ENCODE measurements at places on chromosomes 6 and 20. TPM values are rescaled to one million over a fixed set of nuclear protein-coding genes. Genes with fewer than 3 reads are reported as not detected.

DNA sequence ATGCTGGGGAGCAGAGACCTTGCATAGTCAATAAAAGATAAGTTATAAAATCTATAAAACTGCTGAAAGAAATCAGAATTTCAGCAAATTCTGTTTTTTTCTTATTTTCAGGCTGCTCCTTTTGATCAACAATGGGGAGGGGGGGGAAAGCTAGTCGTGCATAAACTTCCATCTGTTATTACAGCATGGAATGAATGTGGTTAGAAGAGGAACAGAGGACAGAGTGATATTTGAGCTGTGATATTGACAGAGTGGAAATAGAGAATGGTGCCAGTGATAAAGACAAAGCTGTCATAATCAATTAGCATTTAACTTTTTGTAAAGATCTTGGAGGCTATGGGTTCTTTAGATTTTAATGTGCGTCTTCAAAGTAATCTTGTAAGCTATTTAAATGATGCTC lies 43.4 kb upstream of the QKI start:
- no peak for DNase-seq

The LTV1 gene
- total RNA-seq: 102 TPM

The DTNBP1 gene
- total RNA-seq: 18.9 TPM

GRCh38 chr6:125312478-125312877 lies 10.7 kb upstream of the HDDC2 start:
- DNase-seq: no peak

The NRSN1 gene
- not detected for total RNA-seq

The CDH26 gene
- total RNA-seq: 0.29 TPM

The NOTCH4 gene
- 2.3 TPM for total RNA-seq

- DNase-seq: no peak
These were observed 261.9 kb upstream of the ECI2 start for GRCh38 chr6:4397307-4397706.

GRCh38 chr6:148286563-148286962 lies 56.1 kb upstream of the SASH1 start:
- DNase-seq: no peak

The HCK gene
- total RNA-seq: 0.15 TPM

GRCh38 chr6:113412589-113413357 lies 444.4 kb upstream of the MARCKS start:
- no peak for DNase-seq

DNA sequence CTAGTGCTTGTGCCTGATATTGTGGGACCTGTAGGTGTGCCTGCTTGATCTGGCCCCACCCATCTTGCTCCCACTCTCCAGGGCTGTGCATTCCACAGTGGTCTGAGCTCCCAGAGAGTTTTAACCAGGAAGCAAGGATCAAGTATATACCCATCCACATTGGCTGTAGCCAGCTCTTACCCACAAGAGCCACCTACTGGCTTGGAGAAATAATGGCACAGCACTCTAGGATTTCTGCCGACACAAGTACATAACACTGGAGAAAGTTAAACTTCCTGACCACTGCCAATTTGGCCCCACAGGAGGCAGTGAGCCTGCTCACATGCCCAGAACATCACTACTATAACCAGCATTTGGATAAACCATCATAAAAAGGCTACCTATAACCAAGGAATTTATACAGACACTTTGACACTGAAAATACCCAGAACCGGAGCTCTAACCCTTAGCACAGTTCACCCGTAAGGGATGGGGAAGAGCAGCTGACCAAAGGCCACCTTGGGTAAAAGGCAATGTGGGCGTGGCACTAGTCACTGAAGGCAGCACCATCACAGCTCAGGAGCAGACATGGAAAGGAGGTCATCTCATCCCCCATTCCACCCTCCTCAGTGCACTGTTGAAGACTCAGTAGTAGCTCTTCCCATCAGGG lies 440.4 kb downstream of the BTBD3 start:
- DNase-seq: peak; percentile 3

DNA sequence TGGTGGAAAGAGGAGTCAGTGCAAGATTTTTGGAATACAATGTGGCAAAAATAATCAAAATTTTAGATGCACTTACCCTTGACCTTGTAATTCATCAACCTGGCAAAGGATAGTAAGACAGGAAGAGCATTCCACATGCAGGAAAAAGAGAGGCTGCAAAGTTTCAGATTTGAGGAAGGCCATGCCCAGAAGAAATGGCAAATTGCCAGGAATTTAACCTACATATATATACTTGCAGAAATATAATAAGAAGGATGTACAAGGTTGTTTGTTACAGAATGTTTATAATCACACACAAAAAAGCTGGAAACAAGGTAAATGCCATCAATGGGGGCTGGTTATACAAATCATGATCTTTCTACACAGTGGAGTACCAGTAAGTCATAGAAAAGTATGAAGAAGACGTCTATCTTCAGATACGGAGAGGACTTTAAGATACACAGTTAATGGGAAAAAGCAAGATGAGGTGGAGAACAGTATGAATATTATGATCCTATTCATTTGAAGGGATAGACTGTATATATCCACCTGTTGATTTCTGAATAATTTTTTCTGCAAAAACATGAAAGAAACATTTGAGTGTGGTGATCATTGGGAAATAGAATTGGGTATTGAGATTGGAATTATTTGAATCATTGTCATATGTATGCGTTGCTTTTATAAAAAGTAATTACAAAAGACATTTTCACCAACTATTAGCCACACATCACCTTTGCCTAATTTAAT lies 253.8 kb downstream of the TBC1D7 start:
- no peak for DNase-seq

DNA sequence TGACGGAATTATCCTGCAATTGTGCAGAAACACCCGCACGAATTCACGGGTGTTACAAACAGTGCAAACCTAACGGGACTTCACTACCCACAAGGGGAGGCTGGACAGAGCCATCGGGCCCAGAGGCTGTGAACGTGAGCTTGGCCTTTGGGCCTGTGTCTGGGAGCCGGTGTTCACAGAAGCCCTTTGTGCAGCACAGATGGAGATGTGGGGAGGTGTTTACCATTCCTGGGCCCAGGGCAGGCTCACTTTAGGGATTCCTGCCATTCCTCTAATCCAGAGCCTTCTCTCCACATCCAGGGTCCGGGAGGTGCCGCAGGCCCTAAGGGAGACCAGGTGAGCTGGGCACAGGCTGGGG lies 15.0 kb downstream of the COL9A3 start:
- DNase-seq: peak; percentile 1

GRCh38 chr6:5025911-5026819 lies 22.3 kb upstream of the RPP40 start:
- peak; percentile 36 for DNase-seq

DNA sequence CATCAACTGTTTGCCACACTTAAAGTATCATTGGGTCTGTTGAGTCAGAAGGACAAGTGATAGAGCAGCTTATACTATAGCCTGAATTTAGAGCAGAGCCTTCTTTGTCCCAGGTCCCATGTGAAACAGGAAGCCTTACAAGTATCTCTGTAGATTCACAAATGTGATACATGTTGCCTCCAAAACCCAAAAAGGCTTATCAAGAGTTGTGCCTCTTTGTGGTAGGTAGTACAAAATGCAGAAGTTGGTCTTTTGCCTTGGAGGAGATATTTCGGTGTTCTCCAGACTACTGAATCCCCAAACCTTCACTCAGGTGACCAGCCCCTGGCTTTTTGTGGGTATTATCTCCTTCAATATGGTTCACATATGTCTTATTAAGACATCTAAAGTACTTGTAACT lies 172.8 kb upstream of the PROKR2 start:
- no peak for DNase-seq

DNA sequence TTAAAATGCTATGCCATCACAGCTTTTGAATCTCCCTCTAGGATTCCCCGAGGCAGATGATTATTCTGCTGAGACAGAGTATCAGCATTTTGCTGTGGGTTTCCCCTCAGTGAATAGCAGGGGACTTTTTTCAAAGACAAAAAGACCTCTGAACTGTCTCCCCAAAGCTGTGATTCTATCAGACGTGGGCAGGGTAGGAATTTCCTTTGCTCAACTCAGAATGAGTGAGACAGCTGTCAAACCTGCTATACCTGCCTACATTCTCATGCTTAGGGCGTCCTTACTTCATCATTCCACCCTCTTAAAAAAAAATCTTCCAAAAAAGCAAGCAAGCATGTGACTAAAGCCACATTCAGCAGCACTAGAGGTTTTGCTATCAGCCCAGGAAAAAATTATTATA lies 147.6 kb upstream of the FAM83B start:
- DNase-seq: no peak

DNA sequence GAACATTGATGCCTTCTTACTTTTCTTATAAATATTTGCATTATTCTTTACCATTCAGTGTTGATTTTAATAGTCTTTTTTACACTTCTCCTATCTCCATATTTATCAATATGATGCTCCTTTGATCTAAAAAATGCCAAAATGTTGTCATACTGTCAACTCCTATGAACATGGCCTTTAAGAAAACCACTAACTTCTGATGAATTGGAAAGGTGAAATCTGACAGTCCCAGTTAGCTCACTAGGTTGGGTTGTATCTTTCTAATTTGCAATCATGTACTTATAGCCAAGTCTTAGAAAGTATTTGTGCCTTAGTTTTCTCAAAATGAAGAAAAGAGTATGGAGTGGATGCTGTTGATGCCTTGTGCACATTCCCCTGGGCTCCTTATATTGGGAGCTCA lies 75.4 kb upstream of the SPACA1 start:
- no peak for DNase-seq

The MYO6 gene
- total RNA-seq: 7.0 TPM

GRCh38 chr20:31473331-31474096 lies 1.4 kb downstream of the DEFB124 start:
- DNase-seq: no peak

GRCh38 chr6:27768556-27768955 lies 143.6 kb downstream of the OR2B2 start:
- DNase-seq: no peak

The ADNP gene
- total RNA-seq: 14.7 TPM

GRCh38 chr6:6998194-6998569 lies 109.6 kb upstream of the RREB1 start:
- DNase-seq: no peak

GRCh38 chr6:36984581-36985416 lies 1.2 kb downstream of the MTCH1 start:
- DNase-seq: peak; percentile 80

The PRL gene
- not detected for total RNA-seq

DNA sequence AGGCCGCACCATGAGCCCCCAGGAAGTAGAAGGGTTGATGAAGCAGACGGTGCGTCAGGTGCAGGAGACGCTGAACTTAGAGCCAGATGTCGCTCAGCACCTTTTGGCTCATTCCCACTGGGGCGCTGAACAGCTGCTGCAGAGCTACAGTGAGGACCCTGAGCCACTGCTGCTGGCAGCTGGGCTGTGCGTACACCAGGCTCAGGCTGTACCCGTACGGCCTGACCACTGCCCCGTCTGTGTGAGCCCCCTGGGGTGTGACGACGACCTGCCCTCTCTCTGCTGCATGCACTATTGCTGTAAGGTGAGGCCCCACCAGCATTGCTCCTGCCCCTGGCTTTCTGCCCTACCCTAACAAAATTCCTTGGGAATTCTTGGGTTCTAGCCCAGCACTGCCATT lies 13.1 kb downstream of the DNPH1 start:
- no peak for DNase-seq

The TRAPPC3L gene
- total RNA-seq: not detected

- DNase-seq: no peak
These were observed 397.4 kb downstream of the CD109 start for GRCh38 chr6:74093361-74093760.

The ESR1 gene
- not detected for total RNA-seq

The ANKRD66 gene
- total RNA-seq: not detected

- DNase-seq: peak; percentile 98
These were observed at the start of the genes POLR1C and YIPF3 for GRCh38 chr6:43516697-43517504. Gene POLR1C, plus strand, starts transcription at chr6:43517089. Its CDS starts 21 bp downstream, at chr6:43517110. Gene YIPF3, minus strand, starts transcription at chr6:43516926. Its CDS starts 119 bp downstream, at chr6:43516807.

The HNF4A gene
- total RNA-seq: not detected

The CGA gene
- total RNA-seq: not detected

DNA sequence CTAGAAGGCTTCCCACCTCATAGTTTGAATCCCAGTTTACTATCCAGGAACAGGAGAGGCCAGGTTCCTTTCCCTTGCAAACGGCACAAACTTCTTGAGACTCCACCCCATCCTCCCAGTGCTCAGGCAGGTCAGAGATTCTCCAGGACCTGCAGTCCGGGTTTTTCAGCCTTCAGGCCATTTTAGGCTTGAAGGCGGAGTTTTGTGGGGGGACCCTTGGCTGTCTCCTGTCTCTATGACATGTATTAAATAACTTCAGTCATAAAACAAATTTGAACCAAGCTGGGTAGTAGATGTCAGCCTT lies 230.1 kb downstream of the NFATC2 start:
- DNase-seq: no peak

The LTB gene
- not detected for total RNA-seq

DNA sequence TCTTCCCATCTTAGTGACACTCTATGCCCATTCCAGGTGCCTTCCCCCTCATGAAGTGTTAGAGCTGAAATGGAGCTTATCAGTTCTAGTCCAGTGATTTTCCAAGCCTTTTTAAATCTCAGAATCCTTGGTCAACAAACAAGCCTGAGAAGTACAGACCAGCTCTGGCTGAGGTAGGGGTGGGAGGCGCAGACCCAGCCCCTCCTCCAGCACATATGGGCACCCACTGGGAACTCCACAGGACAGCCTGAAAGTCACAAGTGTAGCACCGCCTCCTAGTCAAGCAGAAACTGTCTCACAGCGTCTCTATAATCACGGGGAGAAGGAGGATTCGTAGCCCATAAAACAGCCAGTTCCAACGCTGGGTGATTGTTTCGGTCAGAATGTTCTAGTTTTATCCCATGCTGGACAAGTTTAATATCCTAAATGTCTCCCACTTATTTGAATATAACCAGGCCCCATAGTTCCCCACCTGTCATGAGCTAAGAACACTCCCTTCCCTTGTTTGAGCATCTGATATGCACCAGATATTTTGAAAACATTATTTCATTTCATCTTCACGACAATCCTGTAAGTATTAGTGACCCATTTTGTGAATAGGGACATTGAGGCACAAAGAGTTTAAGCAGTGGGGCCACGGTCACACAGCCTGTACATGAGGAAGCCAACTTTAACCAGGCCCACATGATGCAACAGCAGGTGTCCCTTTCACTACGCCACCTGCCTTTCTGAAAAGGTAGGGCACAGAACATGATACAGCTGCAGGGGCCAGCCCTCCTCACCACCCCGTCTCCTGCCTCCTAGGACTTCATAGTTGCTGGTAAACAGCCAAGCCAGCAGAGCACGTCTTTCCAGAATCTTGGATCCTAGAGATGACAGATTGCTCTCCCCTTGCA lies 40.1 kb downstream of the TRAF3IP2 start:
- no peak for DNase-seq

DNA sequence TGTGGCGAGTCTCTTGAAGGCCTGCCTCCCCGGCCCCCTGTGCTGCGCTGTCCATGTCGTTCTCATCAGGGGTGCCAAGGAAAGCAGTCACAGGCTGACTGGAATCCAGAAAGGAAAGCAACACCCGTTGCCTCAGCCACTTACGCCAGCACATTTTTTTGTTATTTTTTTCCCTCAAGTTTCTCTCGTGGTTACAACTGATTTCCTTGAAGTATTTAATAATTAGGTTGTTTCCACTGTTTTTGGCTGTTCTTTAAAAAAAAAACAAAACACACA lies 17.9 kb upstream of the SLC22A1 start:
- no peak for DNase-seq

GRCh38 chr6:53347250-53347920 lies 1.4 kb downstream of the ELOVL5 start:
- DNase-seq: peak; percentile 40

Measured in Daoy (cell line).